Daoy (cell line): ENCODE measurements at places on chromosomes 7 and 10. TPM values are rescaled to one million over a fixed set of nuclear protein-coding genes. Genes with fewer than 3 reads are reported as not detected.
A peak's percentile ranks its signal among the peaks of the same experiment; 100 is the strongest.

CCDC3 gene
- 1.1 and 1.3 TPM in 2 replicates for total RNA-seq

- DNase-seq, result no peak
These were observed 701.2 kb upstream of the SORCS1 start for GRCh38 chr10:107865691-107866090.

SYT15 gene
- 0.11 TPM in 1 of 2 replicates, not detected in the other for total RNA-seq

DNA sequence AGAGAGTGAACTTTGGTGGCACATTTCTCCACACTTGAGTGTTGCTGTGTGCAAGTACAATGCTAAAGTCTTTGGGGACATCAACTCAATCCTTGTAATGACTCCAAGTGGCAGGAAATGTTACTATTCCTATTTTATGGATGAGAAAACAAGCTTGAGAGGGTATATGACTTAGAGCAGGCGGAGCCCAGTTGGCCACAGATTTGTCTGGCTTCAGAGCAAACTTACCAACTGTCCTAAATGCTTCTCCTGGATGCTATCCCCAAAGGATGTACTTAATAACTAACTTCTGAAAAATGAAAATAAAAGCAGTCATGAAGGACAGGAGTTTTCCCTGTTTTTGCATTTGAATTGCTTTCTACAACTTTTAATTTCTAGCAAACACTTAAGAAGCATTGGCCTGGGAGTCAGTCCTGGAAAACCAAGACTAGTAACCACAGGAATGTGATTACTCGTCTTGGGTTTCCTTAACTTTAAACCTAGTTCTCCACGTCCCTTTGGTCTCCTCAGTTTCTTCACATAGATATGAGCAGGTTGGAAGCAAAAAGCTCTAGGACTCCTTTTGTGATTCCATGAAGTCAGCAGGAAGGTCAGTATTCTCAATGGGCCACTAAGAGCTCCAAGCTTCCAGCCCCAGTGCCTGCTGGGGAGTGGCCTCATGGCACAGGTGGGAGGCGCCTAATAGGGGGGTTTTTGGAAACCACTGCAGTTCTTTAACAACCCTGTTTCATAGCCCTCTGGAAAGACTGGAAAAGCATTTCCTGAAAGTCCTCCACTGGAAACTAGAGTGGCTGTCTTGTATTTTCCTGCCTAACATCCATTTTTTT is 140.8 kb downstream of the GLCCI1 start:
- DNase-seq, result peak; percentile 46

DNA sequence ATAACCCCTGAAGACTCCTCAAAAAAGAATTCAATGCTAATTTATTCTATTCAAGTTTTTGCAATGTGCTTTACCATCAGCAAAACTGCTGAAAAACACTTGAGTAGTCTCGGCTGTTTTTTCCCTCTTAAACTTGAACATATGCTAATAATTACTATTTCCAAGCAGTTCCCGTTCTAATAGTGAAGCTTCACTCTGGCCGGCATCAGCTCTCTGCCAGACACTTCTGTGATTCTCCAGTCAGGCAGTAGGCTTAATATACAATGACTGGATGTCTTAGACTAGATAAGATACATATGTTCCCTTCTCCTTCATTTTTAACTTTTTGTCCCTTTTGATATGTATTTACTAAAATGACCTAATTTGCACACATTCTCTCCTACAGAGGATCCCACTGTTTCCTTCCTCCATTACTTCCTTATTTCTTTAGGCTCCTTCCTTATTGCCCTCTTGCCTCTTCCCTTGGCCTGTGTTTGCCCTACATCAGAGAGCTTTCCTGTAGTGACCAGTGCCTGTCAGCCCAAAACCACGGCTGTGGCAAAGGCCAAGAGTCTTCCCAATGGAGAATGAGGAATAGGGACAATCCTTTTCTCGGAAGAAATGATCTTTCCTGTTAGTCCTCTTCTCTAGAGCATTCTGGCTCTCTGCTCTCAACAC is 23.5 kb downstream of the HEPACAM2 start:
- DNase-seq, result no peak

- no peak for DNase-seq
These were observed 269.5 kb downstream of the GPR158 start for GRCh38 chr10:25444266-25444665.

DNA sequence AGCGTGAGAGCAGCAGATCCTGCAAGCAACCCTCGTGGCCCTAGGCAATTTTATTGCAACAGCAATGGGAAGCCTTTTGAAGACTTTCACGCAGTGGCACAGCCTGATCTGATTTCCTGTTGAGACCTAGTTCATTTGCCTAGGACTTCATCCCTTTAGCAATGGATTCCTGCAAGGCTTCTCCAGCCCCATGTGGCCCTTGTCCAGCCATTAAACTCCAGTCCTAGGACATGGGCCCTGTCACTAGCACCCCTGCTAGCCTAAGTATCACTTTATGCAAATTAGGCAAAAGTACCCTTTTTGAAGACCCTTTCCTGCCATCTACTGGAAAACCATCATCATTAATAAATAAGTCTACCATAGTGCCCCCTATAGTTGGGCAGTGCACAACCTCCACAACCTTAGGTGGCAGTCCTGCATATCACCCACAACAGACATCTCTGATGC is 379.4 kb downstream of the GALNT17 start:
- DNase-seq, result no peak

DNA sequence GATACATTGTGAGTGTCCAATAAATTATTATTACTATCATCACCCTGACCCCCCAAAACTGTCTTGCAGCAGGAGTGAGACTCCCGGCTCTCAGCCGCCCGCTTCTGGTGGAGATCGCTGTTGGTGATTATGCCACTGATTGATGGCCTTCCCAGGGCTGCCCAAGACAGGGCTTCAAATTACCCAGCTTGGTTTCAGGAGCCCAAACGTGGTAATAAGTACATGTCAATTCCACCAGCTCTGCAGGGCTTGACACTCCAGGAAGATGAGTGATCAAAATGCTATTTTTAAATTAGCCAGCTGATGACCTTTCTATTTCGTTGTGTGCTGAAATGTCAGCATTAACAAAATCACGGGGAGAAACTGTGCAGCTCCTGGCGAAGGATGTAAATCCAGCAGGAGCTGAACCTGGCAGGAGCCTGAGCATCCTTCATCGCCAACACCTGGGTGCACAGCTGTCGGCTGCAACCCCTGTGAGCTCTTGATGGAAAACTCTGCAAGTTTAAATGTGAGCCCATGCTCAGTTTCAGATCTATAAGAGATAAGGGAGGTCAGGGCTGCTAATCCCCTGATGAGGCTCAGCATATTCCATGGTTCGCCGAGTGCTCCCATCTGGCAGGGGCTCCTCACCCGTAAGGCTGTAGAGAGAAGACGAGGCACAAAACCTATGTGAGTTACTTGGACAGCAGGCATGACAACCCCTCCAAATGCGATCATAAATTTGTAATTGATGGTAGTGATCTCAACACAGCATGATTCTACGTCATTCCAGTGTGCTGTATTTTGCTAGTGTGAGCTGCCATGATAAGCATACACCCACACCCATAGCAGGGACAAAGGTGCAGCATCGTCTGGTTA is 446.3 kb downstream of the TCERG1L start:
- DNase-seq, result no peak
